ENCODE measurements at places on chromosomes 16 and 17. TPM values are rescaled to one million over a fixed set of nuclear protein-coding genes. Genes with fewer than 3 reads are reported as not detected.

DNA sequence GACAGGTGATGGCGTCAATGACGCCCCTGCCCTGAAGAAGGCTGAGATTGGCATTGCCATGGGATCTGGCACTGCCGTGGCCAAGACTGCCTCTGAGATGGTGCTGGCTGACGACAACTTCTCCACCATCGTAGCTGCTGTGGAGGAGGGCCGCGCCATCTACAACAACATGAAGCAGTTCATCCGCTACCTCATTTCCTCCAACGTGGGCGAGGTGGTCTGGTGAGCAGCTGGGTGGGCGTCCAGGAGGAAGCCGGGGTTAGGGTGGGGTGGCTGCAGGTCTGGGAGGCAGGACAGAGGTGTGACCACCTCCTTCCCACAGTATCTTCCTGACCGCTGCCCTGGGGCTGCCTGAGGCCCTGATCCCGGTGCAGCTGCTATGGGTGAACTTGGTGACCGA lies 23.2 kb downstream of the RABEP2 start:
- DNase-seq: no peak

The SPAG5 gene
- total RNA-seq: 12.4 TPM

GRCh38 chr16:63488955-63489354 lies 1452.7 kb upstream of the CDH8 start:
- DNase-seq: no peak

- DNase-seq: no peak
Measured at GRCh38 chr17:82696916-82697807, 1.3 kb downstream of the RAB40B start.

DNA sequence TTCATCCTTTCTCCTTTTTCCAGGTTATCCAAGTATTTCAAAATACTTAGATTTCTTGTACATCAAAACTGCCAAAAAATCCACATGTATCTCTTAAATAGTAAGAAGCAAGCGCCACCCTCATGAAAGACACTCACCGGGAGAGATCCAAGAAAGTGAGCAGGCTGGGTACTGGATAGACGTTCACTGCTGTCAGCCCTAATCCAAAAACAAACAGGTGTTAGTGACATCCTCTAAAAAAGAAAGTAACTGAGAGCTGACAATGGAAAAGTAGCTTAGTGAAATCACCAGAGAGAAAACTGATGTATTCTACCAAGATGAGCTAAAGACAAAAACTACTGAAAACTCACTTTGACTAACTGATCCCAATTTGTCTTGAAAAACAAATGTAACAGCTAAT lies 46.1 kb downstream of the MARVELD3 start:
- no peak for DNase-seq

DNA sequence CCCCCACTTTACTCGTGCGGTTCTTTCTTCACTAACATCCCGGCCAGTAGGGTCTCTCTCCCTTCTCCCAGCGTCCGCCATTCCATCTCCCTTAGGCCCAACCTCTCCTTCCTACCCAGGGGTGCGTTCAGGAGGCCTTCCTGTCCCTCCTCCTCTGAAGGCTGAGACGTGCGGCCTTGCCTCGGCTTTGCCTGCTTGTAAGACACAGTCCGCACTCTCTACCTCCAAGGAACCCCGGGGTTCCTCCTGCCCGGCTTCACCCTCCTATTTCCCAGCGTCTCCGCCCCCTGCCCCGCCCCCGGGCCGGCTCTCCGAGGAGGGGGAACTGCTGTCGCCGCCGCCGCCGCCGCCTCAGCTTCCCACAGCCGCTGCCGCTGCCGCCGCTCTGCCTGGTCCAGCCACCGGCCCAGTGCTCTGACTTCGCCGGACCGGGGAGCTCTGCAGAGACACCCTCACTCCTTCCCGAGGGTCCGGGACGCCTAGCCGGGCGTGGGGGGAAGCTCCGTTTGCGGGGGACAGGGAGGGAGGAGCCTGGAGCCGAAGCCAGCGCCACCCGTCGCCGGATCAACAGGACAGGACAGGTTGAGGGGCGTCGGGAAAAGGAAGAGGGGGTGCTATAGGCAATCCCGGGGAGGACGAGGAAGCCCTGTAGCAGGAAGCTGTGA lies 1.2 kb upstream of the FGF11 start:
- DNase-seq: no peak

DNA sequence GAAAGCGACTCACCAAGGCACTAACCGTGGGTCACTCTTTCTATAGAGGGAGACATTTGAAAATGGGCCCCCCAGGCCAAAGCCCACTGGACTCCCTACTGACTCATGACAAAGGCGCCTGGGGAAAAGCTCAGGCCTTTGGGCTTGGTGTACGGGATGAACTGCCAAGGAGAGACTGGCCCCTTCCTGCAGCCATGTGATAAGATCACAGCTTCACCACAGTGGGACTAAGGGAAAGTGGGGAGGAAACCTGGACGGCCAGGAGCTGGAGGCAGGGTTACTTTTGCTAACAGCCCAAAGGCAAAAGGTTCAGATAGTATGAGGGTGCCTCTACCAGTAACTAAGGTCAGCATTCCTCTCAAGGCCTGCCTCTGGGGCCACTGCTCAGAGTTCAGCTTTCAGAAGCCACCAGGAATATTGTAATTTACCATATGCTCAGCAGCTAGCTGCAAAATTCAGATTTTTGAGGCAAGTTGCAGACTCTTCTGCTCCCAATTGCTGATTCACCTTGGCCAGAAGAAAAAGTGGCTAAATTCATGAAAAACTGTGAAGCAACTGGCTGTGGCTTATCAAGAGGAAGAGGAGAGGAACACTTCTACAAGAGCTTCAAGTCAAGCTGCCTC lies 37.1 kb upstream of the SLC25A19 start:
- peak; percentile 68 for DNase-seq

DNA sequence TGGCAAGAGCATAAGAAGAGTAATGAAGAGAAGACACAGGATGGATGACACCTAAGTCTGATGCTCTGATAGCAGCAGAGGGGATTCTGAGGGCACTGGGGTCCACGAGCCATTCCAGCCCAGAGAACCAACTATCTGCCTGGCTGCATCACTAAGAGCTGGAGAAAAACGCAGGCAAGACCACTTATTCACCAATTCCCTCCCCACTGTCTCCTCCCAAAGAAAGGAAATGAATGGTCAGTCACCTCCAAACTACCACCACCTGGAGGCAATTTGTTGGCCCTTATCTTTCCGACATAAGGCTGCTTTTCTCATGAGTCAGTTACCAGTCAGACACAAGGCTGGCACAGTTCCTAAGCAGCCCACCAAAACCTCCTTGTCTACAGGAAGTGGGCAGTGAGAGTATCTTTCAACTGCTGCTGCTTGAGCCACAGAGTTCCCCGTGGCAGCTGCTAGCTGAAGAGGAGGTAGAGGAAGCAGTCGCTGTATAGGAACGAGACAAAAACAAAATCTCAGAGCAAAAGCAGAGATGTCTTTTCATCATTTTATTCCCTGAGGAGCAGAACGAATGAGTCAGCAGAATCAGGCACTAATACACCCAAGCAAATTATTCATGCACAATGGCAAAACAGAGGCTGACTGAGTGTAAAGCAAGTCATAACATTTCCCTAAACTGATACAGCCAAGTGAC lies 111.1 kb downstream of the SMG6 start:
- peak; percentile 50 for DNase-seq

DNA sequence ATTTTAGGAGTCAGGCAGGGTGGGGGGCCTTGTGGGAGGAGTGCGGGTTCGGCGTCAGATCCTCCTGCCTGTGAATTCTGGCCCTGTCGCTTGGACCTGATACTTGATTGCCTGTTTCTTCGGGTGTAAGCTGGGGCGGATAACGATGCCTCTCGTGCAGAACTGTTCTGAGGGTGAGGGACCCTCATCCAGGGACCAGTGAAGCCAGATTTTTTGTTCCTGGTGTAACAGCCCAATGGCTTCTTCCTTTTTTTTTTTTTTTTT lies 1.3 kb downstream of the TBCD start:
- no peak for DNase-seq

DNA sequence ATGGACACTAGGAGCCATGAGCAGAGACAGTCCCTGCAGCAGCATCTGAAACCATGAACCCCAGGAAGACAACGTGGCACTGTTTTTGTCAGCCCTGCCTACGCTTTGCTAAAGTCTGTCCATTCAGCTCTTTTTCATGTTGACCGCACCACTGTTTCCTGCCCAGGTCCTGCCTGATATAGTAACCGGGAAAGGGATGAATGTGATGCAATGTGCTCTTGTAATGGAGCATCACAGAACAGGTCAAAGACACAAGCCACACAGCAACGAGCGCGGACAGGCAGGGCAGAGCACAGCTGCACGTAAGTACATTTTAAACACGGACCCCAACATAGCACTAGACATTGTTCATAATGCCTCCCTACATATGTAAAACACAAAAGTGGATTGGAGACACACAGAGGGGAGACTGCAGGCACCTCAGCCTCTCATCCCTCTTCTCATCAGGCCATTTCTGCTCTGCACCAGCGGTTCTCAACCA lies 16.9 kb upstream of the TNFRSF13B start:
- DNase-seq: no peak

GRCh38 chr17:1752425-1753262 lies 9.2 kb upstream of the SERPINF1 start:
- no peak for DNase-seq

The USP6 gene
- under 0.01 TPM for total RNA-seq

The TMC7 gene
- 3.6 TPM for total RNA-seq

DNA sequence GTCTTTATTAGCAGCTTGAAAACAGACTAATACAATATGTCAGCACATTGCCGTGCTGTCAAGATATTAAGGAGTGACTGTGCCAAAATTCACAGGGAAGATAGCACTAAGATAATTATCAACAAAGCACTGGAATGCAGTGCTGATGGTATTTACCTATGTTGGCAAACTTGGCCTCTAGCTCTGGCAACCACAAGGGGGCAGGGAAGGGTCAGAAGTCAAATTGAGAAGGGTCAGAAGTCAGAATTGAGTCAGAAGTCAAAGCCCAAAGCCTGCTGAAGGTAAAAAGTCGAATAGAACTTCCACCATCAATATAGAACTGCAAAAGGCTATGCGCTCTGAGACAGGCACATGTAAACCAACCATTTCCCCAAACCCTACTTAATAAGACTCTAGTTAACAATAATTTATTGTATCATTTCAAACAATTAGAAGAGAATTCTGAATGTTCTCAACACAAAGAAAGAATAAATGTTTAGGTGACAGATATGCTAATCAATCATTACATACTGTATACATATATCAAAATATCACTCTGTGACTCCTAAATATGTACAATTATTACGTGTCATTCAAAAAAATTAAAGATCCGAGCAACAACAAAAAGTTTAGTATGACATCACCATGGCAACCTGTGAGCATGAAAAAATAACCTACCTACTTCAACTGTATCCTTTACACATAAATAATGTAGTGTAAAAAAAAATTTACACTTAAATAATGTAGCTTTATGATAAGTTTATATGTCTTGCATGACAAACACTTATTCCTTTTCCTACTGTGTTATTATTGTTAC lies 916.1 kb downstream of the KCNJ2 start:
- DNase-seq: no peak

The GLIS2 gene
- total RNA-seq: 0.20 TPM

- no peak for DNase-seq
Measured at GRCh38 chr16:75195811-75196790, 10.9 kb downstream of the CTRB2 start.

The OTOA gene
- under 0.01 TPM for total RNA-seq

DNA sequence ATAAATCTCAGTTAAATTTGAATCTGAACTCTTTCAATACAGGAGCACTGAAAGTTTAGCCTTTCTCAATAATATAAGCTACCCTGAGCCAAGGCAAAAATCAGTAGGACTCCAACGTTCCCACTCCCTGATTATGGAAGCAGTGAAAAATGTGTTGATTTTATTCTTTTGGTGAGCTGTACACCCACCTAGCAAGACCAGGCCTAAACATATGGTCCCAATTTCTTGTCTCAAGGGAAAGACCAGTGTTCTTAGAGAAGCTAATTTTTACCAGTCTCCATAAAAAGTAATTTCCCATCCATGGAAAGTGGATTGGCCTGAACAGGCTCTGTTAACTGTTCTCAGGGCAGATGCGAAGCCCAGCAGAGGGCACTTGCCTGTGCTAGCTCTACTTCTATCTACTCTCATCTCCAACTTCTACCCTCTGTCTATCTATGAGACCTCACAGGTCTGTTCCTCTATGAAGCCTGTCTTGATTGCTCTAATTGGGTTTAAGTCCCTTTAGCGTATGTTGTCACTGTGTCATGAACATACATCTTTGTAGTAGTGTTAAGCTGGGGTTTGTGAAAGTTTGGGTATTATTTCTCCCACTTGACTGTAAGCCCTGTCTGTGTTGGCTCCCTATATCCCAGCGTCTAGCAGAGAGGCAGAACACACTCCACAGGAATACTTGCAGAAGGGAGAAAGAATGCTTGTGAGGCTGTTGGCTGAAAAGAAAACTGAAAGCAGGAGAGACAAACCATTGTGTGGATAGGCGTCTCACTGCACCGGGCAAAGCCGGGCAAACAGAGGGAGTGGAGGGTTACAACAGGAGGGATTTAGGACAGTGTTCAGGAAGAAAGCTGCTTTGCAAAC lies 167.1 kb upstream of the MAF start:
- peak; percentile 29 for DNase-seq

DNA sequence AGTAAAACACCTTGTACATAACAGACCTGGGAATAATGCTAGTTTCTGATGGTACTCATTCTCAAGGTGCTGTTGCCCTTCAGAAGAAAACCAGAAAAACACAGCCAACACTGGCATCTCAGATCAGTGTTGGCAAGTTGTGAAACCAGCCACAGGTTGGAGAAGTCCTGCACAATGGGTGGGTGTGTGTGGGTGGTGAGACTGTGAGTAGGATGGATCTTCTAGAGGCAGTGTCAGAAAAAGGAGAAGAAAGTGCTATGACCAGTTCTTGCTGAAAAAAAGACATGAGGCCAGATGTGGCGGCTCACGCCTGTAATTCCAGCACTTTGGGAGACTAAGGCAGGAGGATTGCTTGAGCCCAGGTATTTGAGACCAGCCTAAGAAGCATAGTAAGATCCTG lies 35.2 kb upstream of the SMIM36 start:
- DNase-seq: no peak

- no peak for DNase-seq
Measured at GRCh38 chr16:48912360-48912759, 302.4 kb upstream of the N4BP1 start.

The NACA2 gene
- total RNA-seq: not detected

DNA sequence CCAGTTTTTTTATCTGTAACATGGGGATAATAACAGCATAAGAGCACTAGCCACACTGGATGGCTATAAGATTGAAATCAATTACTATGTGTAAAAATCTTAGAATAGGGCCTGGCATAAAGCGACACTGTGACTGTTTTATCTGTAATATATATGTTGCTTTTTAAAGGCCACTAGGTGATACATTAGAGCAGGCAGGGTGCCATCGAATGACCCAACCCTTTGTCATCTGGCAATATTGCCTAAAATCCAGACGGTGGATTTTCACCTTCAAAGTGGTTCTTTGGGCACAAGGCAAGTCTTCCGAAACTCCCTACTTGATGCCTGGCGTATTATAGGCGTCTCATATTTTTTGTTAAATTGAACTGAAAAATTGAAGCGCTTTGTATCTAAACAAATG lies 69.1 kb downstream of the PRKCA start:
- no peak for DNase-seq

Data from lung microvascular endothelial cell (primary cell).